ENCODE measurements at places on chromosomes 11 and 22. TPM values are rescaled to one million over a fixed set of nuclear protein-coding genes. Genes with fewer than 3 reads are reported as not detected.

DNA sequence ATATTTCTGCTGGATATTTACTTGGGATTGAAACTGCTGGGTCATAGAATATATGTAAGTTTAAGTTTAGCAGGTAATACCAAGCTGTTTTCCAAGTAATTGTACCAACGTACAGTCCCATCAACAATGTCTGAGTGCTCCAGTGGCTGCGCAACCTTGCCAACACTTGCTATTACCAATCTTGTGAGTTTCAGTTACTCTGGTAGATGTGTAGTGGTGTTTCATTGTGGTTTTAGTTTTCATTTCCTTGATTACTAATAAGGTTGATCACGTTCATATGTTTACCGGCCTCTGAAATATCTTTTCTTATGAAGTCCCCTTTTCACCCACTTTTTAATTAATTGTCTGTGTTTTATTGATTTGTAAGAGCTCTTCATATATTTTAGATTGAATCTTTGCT is 370.6 kb upstream of the CADM1 start:
- no peaks in the 10 kb centered on the region for H3K27me3 ChIP-seq
- no peak overlapping the region for H3K4me3 ChIP-seq
- H3K36me3 ChIP-seq = no peaks in the 10 kb centered on the region
- DNase-seq = no peak
- no peaks in the 10 kb centered on the region for H3K4me1 ChIP-seq
- H3K27ac ChIP-seq = no peak overlapping the region

GRCh38 chr22:38423512-38424503 is 31.2 kb downstream of the KCNJ4 start:
- no peaks in the 10 kb centered on the region for H3K36me3 ChIP-seq
- no peak for DNase-seq
- H3K4me1 ChIP-seq = peaks cover 19% of the 10 kb centered on the region
- no peaks in the 10 kb centered on the region for H3K27me3 ChIP-seq

The POU2AF2 gene
- total RNA-seq = not detected

DNA sequence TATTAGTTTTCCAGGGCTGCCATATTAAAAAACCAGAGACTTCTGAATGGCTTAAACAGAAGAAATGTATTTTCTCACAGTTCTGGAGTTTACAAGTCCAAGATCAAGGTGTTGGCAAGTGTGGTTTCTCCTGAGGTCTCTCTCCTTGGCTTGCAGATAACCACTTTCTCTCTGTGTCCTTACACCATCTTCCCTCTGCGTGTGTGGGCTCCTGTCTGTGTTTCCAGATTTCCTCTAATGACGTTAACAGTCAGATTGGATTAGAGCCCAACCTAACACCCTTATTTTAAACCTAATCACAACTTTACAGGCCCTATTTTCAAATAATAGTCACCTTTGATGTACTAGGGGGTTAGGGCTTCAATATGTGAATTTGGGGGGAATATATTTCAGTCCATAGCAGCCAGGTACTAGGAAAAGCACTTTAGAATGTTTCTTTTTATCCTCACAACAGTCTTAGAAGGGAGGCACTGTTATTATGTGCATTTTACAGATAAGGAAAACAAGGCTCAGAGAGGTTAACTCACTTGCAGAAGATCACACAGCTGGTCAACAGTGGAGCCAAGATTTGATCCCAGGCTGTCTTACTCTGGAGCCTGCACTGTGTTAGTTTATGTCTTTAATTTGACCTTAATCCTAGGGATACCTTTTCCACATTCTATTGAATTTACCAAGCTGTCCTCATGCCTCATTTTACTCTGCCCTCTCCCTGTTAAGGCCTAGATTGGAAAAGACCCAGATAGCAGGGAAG is 116.4 kb upstream of the CRYBB3 start:
- H3K4me1 ChIP-seq = peaks cover 26% of the 10 kb centered on the region
- no peak for DNase-seq
- H3K36me3 ChIP-seq = no peaks in the 10 kb centered on the region
- no peaks in the 10 kb centered on the region for H3K27me3 ChIP-seq
- peak overlapping the region; percentile 43 for H3K27ac ChIP-seq
- no peak overlapping the region for H3K4me3 ChIP-seq

- no peaks in the 10 kb centered on the region for H3K27me3 ChIP-seq
- no peak for DNase-seq
Measured at GRCh38 chr11:103532133-103532788, 423.0 kb downstream of the DYNC2H1 start.

- peaks cover 39% of the 10 kb centered on the region for H3K4me1 ChIP-seq
- DNase-seq = peak; percentile 44
- H3K27me3 ChIP-seq = no peaks in the 10 kb centered on the region
- no peaks in the 10 kb centered on the region for H3K36me3 ChIP-seq
Measured at GRCh38 chr22:39174498-39175352, 22.2 kb upstream of the CBX7 start.

GRCh38 chr11:19193916-19194315 is 7.9 kb downstream of the CSRP3 start:
- no peak for DNase-seq
- no peak overlapping the region for H3K4me3 ChIP-seq
- H3K4me1 ChIP-seq = no peaks in the 10 kb centered on the region

The OR5I1 gene
- total RNA-seq = not detected

DNA sequence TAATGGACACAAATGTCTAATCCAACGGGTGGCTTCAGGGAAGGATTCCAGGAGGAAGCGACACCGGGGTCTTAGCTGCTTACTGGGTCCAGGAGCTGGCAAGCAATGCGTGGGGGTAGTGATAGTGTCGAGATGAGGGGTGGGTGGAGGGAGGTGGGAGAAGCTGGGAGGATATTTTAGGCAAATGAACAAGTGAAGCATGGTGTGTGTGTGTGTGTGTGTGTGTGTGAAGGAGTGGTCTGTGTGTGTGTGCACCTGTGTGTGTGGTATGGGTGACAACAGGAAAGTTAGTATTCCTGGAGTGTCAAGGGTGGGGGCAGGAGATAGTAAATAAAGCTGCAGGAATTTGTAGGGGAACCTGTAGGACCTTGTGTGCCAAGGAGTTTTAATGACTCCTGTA is 126.9 kb upstream of the ZBED5 start:
- no peaks in the 10 kb centered on the region for H3K27me3 ChIP-seq
- H3K27ac ChIP-seq = no peak overlapping the region
- no peak for DNase-seq
- H3K36me3 ChIP-seq = no peaks in the 10 kb centered on the region
- H3K4me3 ChIP-seq = no peak overlapping the region
